Fibroblast of skin of abdomen (primary cell): ENCODE measurements at places on chromosomes 13 and 19.

DNA sequence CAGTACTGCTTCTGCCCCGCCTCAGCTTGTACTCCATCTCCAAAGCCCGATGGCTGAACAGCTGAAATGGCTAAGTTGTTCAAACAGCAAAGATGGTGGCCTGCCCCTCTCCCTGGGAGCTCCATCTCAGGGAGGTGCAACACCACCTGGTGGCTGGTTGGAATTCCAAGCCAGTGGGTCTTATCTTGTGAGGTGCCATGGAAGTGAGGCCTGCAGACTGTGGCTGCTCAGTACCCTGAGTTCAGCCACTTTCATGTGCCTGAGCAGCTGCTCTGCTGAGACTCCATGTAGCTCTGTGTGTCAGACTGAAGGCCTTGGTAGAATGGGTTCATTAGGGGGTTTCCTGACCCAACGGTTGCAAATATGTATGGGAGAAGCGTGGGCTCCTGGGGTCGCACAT, 67.3 kb upstream of the SPRY2 start:
- DNase-seq, result no peak

DNA sequence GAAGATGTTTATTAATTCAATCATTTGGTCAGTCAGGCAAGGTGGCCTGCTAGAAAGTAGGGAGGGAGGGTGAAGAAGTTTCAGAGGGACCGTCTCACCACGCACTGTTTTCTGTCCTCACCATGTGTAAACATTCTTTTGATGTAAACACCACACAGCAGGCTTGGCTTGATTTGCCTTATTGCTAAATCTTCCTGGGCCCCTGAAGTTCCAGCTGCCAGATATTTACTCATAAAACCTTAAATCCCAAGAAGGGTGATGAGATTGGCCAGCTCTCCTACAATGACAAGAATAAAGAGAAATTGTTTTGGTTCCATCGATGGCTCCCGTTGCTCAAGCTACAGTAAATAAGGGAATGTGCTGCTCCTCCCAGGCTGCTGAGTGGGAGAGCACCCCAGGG, 198.2 kb upstream of the TMTC4 start:
- no peak for DNase-seq

GRCh38 chr13:95360052-95360451, 58.8 kb upstream of the ABCC4 start:
- no peak for DNase-seq

DNA sequence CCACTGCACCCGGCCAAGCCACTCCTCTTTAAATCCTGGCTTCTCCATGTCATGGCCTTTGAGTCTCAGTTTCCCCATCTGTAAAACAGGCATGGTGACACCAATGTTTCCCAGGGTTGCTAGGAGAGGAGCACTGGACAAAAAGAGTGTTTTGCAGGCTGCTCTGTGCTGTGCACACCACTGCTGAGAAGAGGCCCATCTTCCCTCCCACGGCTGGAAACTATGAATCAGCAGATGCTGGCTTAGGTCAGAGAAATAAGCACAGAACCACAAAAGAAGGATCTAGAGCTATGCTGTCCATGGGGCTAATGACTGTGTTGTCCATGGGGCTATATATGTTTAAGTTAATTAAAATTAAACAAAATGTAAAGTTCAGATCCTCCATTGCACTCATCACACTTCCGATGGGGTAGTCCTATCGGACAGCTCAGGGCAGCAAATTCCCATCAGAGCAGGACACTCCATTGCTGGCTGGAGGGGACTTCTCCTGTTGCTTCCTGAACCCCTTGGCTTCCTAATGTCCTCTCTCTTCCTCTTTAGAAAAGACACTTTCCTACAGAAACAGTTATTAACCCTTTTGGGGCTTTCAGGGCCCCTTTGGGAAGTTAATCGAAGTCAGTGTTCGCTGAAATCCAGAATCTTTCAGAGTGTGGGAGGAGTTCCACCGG, 37.1 kb downstream of the TSHZ3 start:
- DNase-seq, result peak; percentile 83

DNA sequence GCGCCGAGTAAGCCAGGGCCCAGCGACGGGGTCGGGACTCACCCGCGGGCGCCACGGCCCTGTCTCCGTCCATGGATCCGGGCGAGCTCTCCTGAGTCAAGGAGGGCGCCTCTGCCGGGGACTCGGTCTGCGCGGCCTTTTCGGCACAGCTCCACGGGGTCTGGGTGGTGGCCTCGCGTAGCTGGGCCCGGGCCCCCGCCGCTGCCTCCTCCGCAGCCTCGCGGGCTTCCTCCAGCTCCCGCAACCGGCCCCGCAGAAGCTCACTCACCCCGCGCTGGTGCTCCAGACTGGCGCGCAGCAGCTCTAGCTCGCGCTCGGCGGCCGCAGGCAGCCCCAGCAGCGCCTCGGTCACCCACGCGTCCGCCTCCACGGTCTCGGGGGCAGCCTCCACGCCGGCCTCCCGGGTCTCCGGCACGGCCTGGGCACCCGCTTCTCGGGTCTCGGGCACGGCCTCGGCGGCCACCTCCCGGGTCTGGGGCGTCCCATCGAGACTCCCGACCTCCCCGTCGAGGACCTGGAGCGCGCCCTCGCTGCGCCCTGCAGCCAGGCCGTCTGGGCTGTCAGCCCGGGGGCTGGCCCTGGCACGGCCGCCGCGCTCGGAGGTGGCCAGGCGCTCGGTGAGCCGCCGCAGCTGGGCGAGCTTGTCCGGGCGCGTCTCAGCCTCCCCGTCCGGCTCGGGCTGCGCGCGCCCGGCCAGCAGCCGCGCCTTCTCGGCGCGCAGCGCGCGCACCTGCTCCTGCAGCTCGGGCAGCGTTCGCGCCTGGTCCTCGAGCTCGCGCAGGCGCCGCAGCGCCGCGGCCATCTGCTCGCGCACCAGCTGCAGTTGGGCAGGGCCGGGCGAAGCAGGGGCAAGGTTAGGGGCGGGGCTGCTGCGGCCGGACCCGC, 8.4 kb downstream of the KANK3 start:
- DNase-seq, result no peak

- peak; percentile 62 for DNase-seq
Measured at GRCh38 chr19:34254046-34254697, at the start of gene GARRE1. Gene GARRE1 (plus strand): TSS chr19:34254554. CDS start chr19:34300474, 45,920 bp downstream.

DNA sequence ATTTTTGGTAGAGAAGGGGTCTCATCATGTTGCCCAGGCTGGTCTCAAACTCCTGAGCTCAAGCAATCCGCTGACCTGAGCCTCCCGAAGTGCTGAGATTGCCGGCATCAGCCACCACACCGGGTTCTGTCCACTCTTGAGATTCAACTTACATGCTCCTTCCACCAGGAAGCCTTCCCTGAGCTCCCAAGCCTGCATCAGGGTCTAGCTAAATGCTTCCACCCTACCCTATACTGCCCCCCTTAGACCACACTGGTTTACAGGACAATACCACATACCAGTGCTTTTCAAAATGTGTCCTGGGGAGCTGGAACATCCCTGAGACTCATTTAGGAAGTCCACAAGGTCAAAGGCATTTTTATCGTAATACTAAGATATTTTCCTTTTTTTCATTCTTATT, 15.1 kb upstream of the CACNG8 start:
- no peak for DNase-seq

DNA sequence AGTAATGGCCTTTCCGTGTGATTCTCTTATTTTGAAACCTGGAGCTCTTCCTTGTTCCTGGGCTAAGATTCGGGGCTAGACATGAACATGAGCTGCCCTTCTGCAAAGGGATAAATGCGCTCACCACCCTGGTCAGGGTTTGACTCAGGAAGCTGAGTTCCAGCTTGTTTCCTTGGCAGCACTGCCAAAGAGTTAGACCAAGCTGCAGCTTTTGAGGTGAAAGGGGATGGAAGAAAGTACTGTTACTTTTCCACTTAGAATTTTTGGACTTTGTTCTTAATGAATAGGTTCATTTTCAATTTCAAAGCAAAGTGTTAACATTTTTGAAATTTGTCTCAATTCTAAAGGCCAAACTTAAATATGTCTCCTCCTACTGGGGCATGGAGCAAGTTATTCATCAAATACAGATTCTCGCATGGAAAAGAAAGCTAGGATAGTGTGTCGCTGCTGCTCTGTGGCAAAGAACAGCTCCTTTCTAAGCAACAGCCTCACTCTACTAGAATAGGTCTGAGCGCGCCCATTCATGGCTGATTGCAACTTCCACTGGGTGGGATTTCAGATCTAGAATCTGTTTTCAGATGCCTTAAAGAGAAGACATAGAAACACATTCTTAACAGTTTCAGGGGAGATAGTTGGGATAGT, 2.2 kb downstream of the RGCC start:
- DNase-seq, result no peak

- no peak for DNase-seq
Measured at GRCh38 chr19:41944336-41944735, 14.8 kb downstream of the RABAC1 start.

GRCh38 chr13:23740002-23740401, 149.2 kb downstream of the MIPEP start:
- DNase-seq, result no peak

- DNase-seq, result no peak
Measured at GRCh38 chr13:23678795-23679194, 108.6 kb downstream of the TNFRSF19 start.

DNA sequence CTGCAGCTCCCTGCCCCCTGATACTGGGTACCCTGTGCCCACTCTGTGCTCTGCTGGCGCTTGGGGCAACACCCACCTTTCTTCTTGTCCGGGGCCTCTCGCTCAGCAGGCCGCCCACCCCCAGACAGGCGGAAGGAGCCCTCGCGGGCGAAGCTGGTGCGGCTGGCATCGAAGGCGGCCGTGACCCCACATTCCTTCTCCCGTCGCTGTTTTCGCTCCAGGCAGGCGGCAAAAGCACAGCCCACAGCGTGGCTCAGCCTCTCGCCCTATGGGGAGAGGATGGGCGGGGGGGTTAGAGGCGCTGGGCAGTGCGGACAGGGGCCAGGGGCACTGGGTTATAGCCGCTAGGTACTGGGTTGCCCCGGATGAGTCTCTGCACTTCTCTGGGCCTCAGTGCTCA, 13.3 kb downstream of the NUMBL start:
- DNase-seq, result no peak

DNA sequence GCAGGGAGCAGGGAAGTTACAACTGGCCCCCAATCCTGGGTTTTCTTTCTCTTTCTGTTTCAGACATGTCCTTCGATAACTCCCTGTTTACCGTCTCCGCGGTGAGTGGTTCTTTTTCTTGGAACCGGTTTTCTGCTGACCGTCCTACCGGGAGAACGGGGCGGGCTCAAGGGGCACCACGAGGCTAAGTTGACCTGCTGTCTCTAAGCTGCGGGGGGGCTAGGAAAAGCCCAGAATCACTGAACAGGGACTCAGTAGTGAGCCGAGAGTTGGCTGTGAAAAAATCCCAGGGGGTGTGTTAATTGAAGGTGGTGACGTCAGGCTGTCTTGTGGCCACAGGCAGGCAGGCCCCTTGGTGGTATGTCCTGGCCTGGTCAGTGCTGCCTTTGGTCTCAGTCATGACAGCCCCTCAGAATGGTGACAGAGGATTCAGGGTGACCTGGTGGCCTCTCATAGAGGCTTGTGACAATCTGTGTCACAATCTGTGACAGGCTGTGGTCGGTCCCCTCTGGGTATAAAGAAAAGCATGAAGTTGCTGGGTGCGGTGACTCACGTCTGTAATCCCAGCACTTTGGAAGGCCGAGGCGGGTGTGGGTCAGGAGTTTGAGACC, 8.1 kb upstream of the CARM1 start:
- DNase-seq, result peak; percentile 18
